ENCODE measurements at places on chromosomes 4 and X. TPM values are rescaled to one million over a fixed set of nuclear protein-coding genes. Genes with fewer than 3 reads are reported as not detected.

Gene SMIM31
- not detected for total RNA-seq

GRCh38 chrX:31523884-31524536 is 452.2 kb upstream of the FTHL17 start:
- DNase-seq, result no peak

GRCh38 chr4:90160044-90160443 is 32.9 kb downstream of the CCSER1 start:
- no peak for DNase-seq

DNA sequence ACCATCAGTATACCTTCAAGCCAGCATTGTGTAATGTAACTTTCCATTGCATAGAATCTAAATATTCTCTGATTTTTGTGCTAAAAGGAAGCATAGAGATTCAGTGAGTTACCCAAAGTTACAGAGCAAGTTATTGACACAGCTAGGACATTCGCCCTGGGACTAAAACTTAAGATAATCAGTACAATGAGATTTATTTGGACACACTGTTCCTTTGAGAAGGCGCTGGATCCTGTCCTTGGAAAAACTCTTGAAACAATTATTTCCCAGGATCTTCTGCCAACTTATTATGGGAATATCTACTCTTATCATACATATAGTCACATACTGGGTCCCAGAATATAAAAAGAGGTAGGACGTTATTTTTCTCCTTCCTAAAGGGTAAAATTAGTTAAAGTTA is 392.0 kb downstream of the UBE2NL start:
- no peak for DNase-seq

DNA sequence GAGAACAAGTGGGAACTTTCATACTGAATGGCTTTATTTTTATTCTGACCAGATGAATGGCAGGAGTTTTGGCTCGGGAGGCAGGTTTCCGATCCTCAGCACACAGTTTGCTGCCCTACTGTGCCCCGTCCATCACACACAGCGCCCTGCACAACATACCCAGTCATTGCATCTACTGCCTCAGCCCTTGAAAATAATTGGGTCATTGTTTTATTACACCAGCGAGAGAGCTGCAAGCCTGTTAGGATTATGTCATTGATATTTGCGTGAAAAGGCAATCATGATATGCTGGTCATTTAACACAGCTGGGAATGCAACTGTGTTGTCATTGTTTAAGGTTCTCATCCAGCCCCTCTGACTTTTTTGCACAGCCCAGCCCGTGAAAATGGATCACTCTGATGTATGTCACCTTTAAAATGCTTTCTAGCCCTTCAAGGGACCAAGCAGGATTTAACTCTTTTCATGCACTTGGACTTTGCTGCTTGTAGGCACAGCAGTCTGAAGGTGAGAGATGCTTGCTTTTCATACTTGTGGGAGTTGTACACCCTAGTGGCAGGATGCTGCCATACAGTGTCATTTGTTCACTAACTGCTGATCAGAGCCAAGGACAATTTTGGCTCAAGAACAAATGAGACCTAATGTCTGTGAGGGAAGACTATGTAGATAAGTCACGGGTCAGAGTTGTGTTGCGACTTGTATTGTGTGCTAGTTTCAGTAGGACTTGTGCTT is 62.3 kb downstream of the RTL9 start:
- no peak for DNase-seq

- peak; percentile 49 for DNase-seq
These were observed 23.6 kb upstream of the TBC1D14 start for GRCh38 chr4:6885953-6886557.

- peak; percentile 6 for DNase-seq
These were observed 136.6 kb downstream of the STAG2 start for GRCh38 chrX:124098089-124098488.

Data from dermis microvascular lymphatic vessel endothelial cell (primary cell).